ENCODE measurements at places on chromosomes 2 and 18.

- DNase-seq = no peak
Observed at GRCh38 chr18:80202264-80202998, 44.9 kb downstream of the PARD6G start.

DNA sequence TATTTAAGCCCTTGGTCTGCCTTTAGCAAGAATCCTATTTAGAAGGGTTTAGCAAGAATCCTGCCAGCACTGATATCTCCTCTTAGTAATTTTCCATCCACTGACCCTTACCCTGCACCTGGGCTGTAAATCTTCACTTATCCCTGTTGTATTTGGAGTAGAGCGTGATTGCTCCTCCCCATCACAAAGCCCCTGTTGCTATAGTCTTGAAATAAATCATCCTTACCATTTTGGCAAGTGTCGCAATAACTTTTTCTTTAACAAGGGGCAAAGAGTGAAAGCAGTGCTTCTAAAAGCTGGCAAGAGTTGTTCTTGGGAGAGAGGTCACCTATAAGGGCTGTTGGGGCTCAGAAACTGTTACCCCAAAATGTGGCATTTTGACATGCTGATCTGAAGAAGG, 3.7 kb upstream of the SCTR start:
- DNase-seq = no peak

GRCh38 chr2:215527736-215528135, 91.9 kb upstream of the FN1 start:
- DNase-seq = no peak

- no peak for DNase-seq
Observed at GRCh38 chr2:156401861-156402260, 34.3 kb upstream of the GPD2 start.

- DNase-seq = no peak
Observed at GRCh38 chr2:60479226-60480088, 74.0 kb downstream of the BCL11A start.

GRCh38 chr2:128445523-128445900, 126.8 kb upstream of the HS6ST1 start:
- DNase-seq = no peak

DNA sequence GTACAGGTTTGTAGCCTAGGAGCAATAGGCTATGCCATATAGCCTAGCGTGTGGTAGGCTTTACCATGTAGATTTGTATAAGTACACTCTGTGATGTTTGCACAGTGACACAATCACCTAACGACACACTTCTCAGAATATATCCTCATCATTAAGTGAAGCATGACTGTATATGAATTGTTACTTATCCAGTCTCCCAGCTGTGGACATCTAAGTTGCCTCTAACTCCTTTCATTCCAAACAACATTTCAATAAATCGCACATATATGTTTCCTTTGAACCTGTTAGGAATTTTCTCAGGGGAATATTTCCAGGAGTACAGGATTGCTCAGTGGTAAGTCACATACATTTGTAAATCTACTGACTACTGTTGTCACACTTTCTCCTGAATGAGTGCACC, 90.0 kb downstream of the ARHGAP15 start:
- no peak for DNase-seq

GRCh38 chr18:58446391-58447060, 182.4 kb downstream of the ALPK2 start:
- no peak for DNase-seq

DNA sequence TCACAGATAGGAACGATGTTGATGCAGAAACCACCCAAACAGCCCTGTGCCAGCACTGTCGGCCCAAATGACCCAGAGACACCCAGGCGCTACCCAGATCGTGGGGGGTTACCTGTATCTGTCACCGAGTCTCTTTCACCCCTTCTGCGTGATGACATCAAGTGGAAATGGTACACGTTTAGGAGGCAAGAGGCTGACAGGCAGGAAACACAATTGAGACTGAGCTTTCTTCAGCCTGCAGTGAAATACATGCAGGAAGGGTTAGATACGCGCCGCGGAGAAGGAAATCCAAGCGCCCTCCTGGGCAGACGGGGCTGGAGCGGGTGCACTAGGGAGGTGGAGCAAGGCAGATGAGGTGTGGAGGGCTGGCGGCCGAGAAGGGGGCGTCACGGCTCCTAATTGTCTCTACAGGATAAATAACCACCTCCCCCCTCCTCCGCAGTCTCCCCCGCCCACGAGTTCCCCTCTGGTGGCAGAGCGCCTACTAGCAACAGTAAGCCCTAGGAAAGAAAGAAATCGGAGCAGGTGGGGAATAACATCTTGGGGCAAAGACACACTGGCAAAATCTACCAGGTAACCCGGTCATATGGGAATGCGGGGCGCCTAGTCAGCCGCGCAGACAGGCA, at the start of gene RNF152:
Gene RNF152, minus strand, starts transcription at position 325 of the 626 bp plus-strand sequence. CDS start 76,544 bp downstream, outside the sequence.
- DNase-seq = peak; percentile 42

GRCh38 chr2:54396798-54397197, 59.3 kb upstream of the SPTBN1 start:
- no peak for DNase-seq

- no peak for DNase-seq
Observed at GRCh38 chr2:30339071-30339470, 107.7 kb downstream of the LBH start.

DNA sequence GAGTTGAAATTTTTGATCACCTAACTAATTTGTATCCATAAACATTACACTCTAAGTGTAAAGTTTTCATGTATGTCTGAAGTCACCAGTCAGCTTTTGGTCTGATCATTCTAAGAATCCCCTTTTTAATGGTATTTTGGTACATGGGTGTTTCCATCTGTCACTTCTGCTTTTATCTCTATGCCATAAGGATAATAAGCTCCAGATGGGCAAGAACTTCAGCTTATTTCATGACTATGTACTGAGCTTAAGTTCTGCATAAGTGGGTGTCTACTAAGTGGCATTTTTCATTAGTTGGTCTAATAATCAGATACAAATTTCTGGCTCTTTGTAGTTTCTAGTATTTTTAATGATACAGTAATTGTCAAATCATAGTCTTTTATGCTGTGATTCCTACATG, 20.4 kb downstream of the UBXN4 start:
- no peak for DNase-seq

GRCh38 chr2:140835079-140835478, 1295.7 kb downstream of the LRP1B start:
- no peak for DNase-seq

GRCh38 chr18:10094655-10095054, 180.8 kb downstream of the VAPA start:
- DNase-seq = no peak

DNA sequence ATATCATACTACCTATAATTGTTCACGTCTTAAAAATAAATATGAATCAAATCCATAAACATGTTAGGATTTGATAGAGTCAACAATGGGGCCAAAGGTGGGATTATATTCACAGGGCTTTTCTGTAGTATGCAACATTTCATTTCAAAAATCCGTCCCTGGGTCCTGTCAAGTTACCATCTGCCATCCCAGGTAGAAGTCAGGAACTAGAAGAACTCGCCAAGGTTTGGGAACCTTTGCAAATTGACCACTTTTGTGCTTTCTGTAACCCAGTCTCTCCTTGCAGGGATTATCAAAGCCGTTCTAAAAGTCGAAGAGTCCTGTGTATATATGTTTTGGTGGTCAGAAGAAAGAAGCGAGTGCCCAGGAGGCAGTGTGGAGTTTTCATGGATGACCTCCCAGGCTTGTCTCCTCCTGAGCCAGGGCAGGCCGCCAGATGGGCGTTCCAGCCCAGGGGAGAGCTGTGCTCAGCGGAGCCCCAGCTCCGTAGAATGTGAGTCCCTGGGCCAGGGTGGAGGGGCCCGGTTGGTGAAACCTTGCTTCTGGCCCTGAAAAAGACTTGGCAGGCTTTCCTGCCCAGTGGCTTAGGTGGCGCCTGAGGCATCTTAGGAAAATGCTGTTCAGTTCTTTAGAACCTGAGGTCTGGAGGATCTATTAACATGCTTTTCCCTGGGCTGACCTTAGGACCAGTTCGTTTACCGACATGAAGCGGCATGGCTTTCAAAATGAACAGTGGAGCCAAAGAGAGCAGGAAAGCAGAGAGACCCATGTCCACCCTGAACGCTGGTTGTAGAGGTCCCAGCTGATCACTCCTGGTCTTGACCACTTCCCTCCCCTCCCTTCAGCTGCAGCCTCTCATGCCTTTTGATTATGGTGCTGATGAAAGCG, 69.2 kb downstream of the LONRF2 start:
- no peak for DNase-seq

GRCh38 chr2:22903616-22904015, 481.4 kb upstream of the KLHL29 start:
- no peak for DNase-seq

GRCh38 chr18:11304928-11305327, 155.6 kb upstream of the PIEZO2 start:
- no peak for DNase-seq

GRCh38 chr18:50715919-50716318, 103.9 kb downstream of the MRO start:
- DNase-seq = no peak

- no peak for DNase-seq
Observed at GRCh38 chr2:172179045-172179701, 76.5 kb upstream of the DLX2 start.

- DNase-seq = no peak
Observed at GRCh38 chr18:615773-616172, 19.0 kb downstream of the CLUL1 start.

DNA sequence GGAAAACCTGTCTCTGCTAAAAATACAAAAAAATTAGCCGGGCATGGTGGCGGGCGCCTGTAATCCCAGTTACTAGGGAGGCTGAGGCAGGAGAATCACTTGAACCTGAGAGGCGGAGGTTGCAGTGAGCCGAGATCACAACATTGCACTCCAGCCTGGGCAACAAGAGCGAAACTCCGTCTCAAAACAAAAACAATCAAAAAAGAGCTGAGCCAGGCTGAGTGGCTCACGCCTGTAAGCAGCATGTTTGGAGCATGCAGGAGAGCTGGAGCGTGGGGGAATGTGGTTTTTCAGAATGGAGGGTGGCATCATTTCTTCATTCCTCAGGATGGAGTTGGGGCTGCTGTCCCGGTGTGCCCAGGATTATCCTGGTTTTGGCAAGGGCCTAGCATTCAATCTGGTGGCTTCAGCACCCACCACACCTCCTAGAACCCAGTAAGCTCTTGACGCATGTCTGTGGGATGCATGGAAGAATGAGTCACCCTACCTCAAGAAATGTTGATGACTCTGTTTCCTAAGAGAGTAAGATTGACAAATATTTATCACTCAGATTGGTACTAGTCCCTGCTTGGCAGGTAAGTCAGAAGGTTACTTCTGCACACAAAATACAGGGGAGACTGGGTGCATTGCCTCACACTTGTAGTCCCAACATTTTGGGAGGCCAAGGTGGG, 90.2 kb upstream of the ODC1 start:
- DNase-seq = no peak

- no peak for DNase-seq
Observed at GRCh38 chr2:66235428-66235827, 199.5 kb upstream of the MEIS1 start.

DNA sequence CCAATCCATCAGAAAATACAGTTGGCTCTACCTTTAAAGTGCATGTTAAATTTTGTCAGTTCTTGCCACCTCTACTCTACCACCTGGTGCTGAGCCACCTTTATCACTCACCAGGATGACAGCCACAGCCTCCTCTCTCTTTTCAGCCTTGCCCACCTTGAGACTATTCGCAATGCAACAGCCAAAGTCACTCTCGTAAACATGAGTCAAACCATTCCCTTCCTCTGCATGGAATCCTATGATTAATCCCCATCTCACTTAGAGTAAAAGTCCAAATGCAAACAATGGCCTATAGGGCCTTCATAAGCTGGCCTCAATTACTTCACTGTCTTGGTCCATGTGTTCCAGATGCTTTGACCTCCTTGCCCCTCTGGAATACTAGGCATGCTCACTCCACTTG, 5.8 kb upstream of the OSBPL6 start:
- DNase-seq = no peak

DNA sequence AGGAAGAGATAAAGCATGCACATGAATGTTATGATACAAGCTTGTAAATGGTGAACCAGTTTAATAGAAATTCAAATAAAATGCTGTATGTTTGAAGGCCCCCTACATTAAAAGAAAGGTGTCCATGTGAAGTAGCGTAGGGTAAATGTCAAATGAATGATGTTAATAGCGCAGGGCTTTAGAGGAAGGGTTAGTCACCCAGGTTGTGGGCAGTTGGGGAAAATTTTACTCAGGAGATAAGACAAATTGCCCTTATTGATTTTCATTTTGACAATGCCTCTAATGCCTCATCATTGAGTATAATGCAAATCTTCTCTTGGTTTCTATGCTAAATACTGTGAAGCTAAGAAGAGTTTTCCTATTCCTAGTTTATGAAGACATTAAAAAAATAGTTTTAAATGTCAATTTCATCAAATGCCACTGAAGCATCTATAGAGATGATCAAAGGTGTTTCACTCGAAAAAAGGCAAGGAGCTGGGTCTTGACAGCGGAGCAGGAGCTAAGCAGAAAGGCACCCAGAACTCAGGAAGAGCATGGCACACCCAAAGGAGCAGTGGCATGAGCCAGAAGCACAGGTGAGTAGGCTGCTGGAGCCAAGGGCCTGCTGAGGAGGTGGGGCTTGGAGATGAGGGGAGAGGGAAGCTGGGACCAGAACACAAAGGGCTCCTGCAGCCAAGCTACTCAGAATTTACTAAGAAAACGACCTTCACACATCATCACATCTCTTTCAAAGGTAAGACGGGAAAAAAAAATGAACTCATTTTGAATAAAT, 129.3 kb upstream of the ACKR3 start:
- DNase-seq = no peak

- no peak for DNase-seq
Observed at GRCh38 chr2:3112131-3112530, 265.5 kb downstream of the EIPR1 start.

- DNase-seq = no peak
Observed at GRCh38 chr2:56326346-56326741, 142.6 kb downstream of the CCDC85A start.

All from anterior cingulate cortex (tissue), 58 donors.